ENCODE measurements at places on chromosomes 13 and 19. TPM values are rescaled to one million over a fixed set of nuclear protein-coding genes. Genes with fewer than 3 reads are reported as not detected.

PTH2 gene
- total RNA-seq: not detected

MRPL34 gene
- 91.0 TPM for total RNA-seq

CCDC70 gene
- total RNA-seq: not detected

- no peak for DNase-seq
Observed at GRCh38 chr13:41317243-41317642, 6.2 kb downstream of the NAA16 start.

- no peak for DNase-seq
Observed at GRCh38 chr13:22828081-22828480, 352.7 kb upstream of the SGCG start.

DNA sequence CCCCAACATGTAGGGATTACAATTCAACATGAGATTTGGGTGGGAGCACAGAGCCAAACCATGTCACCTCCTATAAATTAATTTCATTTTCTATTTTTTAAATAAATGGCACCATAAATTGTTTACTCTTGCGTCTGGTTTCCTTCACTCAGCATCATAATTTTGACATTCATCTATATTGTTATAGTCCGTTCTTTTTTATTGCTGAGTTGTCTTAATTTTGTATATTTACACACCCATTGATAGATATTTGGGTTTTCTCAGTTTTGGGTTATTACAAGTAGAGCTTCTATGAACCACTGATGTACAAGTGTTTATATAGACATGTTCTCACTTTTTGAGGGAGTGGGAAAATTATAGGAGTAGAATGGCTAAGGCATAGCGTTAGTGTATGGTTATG, 445.4 kb downstream of the MYO16 start:
- no peak for DNase-seq

GRCh38 chr13:111527614-111528229, 207.3 kb downstream of the TEX29 start:
- DNase-seq: no peak

- DNase-seq: no peak
Observed at GRCh38 chr13:102042746-102043145, 359.1 kb downstream of the FGF14 start.

DNA sequence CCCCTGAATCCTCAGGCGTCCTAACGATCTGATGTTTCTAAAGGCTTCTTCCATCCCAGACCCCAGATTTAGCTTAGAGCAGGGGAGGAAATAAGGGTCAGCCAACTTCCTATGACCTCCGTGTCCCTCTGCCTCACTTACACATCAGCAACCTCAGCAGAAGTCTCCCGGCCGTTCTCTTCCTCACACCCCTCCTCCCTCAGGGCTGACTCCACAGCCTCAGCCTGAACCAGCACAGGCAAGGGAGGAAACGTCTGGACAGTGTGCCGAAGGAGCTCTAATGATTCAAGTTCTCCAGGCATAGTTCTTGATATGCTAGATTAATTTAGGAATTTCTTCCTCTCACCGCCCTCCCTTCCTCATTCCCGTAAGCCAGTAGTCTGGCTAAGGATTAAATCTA, 121.4 kb downstream of the NUFIP1 start:
- DNase-seq: no peak

DNA sequence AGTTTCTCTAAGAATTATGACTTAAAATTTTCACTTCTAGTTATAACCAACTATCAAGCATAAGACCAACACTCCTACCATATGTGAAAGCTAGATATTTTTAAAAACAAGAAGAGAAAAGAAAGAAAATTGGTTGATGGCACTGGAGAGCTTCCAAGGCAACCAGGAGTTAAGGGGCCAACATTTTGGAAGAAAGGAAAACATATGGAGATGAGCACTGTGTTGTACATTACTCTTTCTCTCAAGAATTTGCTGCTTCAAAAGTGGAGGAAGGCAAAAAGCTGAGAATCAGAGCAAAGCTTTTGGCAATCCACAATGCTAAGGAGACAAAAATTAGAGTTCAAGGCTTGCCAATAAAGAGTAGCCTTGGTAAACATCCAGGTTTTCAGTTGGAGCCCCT, 446.2 kb downstream of the ITGBL1 start:
- no peak for DNase-seq

All from glomerular endothelial cell (primary cell).